ENCODE measurements at places on chromosomes 1 and 21.

DNA sequence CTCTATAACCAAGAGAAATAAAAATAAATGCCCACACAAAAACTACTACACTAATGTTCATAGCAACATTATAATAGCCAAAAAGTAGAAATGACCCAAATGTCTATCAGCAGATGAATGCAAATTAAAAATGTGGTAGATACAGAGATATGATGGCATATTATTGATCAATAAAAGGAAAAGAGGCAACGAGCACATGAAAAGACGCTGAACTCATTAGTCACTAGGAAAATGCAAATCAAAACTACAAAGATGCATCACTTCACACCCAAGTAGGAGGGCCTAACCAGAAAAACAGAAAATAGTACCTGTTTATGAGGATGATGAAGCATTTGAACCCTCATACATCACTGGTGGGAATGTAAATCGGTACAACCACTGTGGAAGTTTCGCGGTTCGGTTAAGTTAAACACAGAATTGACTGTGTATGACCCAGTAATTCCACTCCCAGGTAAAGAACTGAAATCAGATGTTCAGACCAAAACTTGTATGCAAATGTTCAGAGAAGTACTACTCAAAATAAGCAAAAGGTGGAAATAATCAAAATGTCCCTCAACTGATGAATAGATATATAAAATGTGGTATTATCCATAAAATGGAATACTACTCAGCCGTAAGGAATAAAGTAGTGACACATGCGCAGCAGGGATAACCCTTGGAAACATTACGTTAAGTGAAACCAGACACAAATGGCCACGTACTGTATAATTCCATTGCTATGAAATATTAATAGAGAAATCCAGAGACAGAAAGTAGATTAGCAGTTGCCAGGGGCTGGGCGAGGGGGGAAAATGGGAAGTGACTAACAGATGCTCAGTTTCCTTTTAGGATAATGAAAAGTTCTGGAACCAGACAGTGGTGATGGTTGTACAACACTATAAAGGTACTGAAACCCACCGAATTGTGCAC lies 3.1 kb downstream of the USP48 start:
- DNase-seq, result no peak

- no peak for DNase-seq
These were observed 245.3 kb upstream of the RUNX1 start for GRCh38 chr21:35294231-35294898.

DNA sequence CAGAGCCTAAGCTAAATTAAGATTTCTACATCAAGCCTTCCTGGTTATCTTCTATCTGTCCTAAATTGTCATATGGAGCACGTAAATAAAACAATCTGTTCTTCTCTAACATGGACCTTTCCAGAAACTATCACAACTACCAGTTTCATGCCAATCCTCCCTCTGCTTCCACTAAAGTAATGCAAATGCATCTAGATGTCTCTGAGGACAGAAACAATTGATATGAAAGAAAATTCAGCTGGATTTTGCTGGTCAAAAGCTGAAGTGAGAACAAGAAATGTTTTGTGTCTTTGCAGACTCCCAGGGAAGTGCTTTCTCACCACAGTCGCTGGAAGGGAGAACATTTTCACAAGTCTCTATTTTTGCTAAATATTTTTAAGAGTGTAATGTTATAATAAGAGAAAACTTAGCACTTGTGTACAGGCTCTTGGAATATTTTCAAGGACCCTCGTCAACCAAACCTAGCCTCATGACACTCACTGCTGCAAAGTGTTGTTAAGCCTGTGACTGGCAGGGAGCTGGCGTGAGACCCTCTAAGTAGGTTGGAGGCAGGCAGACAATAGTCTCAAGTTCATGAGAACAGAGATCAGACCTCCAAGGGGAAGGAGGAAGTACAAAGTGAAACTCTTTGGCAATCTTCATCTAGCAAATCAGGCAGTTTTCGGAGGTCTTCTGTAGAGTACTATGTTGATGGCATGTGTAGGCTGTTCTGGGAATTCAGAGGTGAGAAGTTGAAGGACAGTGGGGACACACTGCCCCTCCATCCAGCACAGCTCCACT lies 38.8 kb downstream of the DNASE2B start:
- no peak for DNase-seq

DNA sequence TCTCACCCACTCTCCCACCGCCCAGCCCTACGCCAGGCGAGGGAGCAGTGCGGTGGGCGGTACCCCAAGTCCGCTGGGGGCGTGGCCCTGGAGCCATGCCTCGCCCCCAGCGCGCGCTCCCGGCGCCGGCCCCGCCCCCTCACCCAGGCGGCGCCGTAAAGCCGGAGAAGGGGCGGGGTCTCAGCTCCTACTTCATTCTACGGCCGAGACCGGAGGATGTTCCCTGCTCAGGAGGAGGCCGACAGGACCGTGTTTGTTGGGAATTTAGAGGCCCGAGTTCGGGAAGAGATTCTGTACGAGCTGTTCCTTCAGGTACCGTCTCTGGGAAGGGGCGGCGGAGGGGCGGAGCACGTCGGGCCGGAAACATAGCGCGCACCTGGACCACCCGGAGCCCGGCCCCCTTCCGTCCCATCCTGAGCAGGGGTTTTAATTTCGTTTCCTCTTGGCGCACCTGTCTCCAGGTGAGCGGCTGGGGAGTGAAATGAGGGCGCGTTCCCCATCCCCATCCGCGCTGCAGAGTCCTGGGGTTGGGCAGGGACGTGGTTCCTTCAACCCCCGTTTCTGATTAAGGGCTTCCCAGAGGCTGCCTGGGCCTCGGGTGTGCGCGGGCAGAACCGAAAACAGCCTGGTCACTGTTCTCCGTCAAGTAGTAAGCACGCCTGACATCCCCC lies at the start of gene RBM11:
TSS of gene RBM11 (plus strand) at position 187 of the 671 bp plus-strand sequence. CDS start at position 217, 30 bp downstream.
- DNase-seq, result no peak

DNA sequence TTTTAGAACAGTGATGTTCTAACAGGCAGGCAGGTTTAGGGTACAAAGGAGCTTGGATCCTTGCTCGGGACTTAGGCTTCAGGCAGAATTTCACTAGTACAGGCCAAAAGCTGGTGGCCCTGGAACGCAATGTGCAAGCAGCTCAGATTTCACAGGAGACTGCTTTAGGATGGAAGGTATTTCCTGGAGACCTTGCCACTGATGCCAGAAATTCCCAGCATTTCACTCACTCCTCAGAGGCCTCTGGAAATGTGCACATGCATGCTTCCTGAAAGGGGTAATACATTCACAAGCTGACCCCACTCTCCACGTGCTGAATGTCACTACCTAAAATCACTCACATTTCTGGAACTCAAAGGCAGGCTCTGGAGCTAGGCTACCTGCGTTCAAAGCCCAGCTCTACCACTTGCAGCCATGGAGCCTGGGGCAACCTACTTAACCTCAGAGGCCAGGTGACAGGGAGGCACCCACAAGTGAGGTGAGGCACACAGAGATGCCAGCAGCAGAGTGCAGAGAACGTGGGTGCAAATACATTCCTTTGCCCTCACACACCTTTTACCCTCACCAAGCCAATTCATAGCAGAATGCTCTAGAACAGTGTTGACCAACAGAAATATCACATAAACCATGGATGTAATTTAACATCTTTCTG lies 56.5 kb downstream of the CDC7 start:
- peak; percentile 61 for DNase-seq

DNA sequence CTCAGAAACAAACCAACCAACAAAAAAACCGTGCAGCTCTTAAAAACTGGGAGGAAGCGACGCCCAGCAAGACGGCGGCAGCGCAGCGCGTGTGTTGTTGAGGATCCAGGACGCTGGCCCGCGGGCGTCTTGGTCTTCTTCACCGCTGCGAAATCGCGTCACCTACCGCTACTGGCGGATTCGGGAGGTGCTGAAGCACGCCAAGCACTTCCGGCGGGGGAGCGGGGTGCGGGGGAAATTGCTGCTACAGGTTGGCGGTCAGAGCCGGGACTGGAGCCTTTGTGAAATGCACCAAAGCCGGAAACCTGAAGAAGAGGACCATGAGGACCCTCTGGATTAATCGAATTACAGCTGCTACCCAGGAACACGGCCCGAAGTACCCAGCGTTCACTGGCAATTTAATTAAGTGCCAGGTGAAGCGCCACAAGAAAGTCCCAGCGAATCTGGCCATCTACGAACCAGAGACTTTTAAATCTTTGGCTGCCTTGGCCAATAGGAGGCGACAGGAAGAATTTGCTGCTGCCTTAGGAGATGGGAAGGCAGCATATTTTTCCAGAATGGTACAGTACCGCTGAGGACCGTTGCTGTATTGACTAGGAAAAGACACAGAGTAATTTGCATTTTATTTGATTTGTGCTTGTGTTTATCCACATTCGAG lies 11.9 kb upstream of the RIPPLY3 start:
- no peak for DNase-seq
